ENCODE measurements at places on chromosomes 5 and 9.

DNA sequence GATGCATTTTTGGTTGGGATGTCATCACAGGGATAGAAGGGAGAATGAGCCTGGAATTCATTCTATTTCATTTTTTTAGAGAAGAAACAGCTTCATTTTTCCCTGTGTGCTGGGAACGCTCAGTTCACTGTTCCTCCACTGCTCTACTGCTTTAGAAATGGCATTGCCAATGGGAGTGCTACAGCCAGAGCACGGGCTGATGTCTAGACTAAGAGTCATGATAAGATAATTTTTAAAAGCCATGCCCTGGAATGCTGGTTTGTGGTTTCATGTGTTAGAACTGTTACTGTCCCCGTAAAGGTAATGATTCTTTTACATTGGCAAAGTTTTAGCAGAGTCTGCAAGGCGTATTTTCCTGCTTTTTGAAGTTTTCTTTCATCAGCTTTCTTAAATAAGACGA is 119.6 kb downstream of the SEMA6A start:
- DNase-seq: no peak

DNA sequence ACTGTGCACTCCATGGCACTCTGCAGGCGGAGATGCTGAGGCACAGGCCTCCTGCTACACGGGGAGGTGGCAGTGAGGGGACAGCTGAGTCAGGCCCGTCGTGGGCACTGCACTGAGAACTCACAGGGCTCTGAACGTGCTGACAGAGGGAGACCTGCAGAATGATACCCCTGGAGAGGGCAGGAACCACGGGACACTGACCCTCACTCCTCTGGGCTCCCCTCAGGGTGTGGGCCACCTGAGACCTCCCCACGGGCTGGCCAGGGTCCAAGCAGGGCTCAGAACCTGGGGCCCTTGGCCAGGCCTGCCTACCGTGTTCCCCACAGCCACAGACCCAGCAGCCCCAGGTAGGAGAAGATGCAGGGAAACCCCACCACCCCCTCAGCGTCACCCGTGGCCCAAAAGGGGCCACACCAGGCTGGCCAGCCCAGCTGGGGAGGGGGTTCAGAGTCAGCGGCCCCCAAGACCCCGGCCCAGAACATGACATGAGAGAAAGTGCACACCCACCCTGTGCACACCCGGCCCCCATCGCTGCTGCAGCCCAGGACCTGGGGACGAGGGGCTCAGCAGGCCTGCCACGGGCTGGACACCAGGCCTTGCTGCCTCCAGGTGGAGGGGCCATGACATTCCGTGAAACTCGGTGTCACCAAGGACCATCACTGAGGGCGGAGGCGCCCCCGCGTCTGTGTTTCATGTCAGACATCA is 30.9 kb downstream of the GLT6D1 start:
- DNase-seq: no peak

DNA sequence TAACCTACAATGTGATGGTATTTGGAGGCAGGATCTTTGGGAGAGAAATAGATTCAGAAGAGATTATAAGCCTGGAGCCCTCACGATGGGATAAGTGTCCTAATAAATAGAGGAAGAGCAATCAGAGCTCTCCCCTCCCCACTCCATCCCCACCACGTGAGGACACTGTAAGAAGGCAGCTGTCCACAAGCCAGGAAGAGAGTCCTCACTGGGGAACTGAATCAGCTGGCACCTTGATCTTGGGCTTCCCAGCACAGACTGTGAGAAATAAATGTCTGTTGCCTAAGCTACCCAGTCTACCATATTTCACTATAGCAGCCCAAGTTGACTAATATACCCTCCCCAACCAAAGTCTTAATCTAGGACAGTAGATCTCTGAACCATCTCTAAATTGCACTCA is 118.1 kb downstream of the SUSD1 start:
- no peak for DNase-seq

DNA sequence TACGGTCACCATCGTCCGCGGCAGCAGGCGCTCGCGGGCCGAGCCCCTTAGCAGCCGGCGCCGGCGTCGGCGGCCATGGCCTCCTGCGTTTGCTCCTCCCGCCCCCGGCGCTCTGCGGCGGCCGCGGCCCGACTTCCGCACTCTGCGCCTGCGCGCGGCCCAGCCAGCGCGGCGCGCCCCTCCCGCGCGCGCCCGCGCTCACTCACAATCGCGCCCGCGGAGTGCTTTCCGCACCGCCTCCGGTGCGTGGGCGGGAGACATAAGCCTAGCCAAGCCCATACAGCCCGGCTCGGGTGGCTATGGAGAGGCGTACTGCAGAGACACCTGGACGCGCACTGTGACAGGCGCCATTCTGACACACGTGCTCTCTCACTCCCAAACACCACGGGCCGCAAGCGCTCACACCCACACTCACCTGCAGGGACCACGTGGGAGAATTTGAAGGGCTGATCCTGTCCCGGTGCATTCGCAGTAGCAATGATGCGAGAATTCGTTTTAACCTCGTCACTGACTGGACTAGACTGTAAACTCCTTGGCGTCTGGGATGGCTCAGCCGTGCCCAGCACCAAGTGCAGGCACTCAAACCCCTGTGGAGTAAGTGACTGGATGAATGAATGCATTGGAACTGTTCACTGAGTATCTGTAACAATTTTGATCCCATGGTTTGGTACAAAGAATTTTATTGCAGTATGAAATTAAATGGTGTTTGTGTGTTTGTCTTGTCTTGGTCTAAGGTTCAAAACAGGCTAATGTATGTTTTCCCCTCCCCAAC is at the start of gene RNF145:
Gene RNF145, minus strand, starts transcription at position 116 of the 772 bp plus-strand sequence. CDS start 5,936 bp downstream, outside the sequence.
- DNase-seq: peak; percentile 89

DNA sequence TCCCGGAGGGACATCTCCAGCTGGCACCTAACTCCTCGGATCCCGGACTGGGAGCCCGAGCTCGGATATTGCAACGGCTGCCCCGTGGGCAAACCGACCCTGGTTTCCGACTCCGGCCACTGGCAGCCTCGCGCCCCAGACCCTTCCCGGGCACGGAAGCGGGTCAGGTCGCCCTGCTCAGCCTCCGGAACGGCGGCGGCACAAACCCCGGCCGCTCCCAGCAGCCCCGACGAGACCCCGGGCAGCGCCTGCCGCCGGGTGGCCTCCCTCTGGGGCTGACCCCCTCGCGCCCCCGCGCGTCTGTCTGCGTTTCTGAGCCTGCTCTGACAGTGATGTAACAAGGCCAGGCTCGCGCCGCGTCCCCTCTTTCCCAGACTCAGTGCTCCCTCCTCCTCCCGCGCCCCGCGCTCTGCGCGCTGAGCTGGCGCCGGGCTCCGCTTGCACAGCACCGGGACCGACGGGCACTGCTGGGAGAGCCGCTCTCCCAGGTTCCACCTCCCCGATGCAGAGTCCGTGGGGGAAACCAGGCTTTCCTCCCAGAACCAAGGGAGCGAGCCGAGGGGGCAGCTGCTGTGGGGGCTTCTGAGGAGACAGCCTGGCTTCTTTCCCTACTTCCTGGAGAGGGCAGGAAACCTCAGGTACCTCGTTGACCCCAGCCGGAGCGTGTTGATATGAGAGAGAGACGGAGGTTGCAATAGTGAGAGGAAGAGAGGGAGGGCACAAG is at the start of gene TMEM215:
Gene TMEM215, plus strand, starts transcription at position 373 of the 724 bp plus-strand sequence. CDS start 644 bp downstream, outside the sequence.
- DNase-seq: no peak

GRCh38 chr9:72955126-72955455 is 2.2 kb upstream of the ALDH1A1 start:
- no peak for DNase-seq

- DNase-seq: no peak
Observed at GRCh38 chr5:157541447-157542118, 34.0 kb downstream of the ADAM19 start.

GRCh38 chr5:90809311-90810056 is 250.9 kb downstream of the ADGRV1 start:
- DNase-seq: no peak

- no peak for DNase-seq
Observed at GRCh38 chr9:127285965-127286364, 21.4 kb downstream of the GARNL3 start.

GRCh38 chr5:136781464-136781863 is 416.1 kb upstream of the TRPC7 start:
- DNase-seq: no peak

- no peak for DNase-seq
Observed at GRCh38 chr9:129469988-129470316, 150.9 kb downstream of the C9orf50 start.

GRCh38 chr5:178143901-178144300 is 9.8 kb downstream of the NHP2 start:
- no peak for DNase-seq

DNA sequence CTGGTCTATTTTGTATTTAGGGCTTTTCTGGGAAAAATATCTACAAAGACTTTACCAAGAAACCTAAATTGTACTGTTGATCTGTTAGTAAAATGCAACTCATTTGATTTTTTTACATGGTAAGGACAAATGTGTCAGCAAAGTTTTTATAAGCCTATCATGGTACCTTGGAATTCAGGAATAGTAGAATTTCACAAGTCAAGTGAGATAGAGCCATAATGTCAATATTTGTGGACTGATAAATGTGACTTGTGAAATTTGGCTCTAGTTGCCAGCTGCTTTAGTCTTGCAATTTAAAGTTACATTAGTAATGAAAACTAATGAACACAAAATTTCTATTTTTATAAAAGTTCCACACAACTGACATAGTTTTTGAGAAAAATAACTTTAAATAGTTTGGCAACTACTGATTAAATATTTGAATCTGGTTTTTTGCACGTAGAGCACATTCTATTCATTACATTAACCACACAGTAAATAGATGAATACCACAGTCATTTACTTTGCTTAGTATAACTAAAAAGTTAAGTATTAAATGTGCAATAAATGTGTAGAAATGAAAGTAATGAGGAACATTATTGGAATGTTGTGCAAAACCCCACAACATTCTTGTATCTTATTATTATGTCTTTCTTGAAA is 41.2 kb upstream of the RIOK2 start:
- no peak for DNase-seq

GRCh38 chr9:11872471-11872870 is 820.7 kb upstream of the TYRP1 start:
- DNase-seq: no peak

GRCh38 chr5:158054223-158055110 is 195.5 kb upstream of the CLINT1 start:
- no peak for DNase-seq

DNA sequence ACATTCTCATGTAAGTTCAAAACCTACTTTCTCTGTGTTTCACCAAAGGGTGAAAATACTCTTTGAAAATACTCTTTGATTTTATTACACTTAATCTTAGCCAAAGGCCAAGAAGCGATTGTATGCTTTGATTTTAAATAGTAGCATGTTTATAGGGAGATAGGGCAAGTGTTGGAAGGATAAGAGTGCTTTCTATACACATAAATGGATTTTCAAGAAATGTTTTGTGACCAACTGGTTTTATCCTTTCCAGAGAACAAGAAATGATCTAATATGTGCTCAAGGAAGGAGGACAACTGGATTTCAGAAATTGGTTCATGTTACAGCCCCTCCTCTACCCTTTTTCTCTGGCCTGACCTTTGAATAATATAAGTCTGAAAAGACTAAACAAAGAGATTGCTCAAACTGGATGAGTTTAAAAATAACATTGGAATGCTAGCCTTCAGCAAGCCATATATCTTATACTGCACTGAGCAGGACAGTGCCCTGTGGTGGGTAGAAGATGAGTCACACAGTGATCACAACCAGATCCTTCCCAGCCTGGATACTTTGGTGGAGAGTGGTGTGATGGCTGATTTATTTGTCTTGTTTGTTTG is 13.1 kb downstream of the PALM2AKAP2 start:
- DNase-seq: no peak

- DNase-seq: no peak
Observed at GRCh38 chr9:36900136-36900855, 133.8 kb downstream of the PAX5 start.

GRCh38 chr9:82511626-82512025 is 523.1 kb downstream of the SPATA31D1 start:
- DNase-seq: no peak

DNA sequence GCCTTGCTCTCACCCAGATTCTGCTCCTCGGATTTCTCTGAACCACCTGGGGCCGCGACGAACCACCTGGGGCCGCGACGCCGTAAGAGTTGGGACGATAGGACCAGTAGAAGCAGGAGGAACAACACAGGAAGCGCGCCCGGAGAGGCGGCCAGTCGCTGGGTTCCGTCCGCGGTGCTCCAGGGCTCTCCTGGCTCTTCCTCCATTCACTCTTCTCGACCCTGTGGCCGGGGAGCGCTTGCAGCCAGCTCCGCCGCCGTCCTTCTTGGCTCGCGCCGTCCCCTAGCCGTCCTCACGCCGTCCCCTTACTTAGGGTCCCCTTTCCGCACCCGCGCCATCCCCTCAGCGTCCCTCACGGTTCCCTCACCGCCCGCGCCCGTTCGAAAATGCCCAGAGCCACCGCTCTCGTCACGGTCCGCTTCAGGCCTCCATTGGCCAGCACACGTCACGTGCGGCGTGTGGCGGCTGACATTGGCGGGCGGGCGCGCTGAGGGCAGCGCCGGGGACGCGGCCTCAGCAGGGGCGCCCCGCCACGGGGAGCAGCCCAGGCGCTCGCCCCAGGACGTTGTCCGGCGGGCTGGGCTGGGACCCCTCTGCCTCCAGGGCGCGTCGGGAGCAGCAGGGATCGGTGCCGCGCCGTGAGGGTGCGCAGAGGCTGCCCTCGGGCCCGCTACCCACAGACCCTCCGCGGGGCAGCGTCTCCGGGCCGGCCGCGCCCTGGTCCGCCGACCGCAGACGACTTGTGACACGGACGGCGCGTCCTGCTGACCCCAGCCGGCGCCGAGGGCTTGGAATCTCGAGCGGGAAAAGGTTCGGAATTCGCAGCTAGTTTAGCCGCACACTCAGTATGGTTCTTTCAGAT is 53.7 kb upstream of the PTPDC1 start:
- DNase-seq: peak; percentile 81

DNA sequence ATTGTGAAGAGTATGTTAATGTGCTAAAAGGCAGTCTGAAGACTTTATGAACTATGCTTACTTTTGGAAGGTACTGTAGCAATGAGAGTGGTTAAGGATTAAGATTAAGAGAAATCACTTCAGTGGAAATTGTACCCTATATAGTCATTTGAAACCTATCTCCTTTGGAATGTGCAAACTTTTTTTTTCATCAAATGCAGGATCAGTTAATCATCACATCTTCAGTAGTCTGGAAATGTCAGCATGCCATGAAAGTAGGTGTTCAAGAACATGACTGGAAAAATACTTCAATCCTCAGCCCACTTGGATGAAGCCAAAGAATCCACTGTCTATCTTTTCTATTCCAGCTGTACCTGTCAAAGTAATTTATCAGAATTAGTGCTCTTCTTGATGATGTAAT is 157.8 kb upstream of the TMEM161B start:
- DNase-seq: no peak

DNA sequence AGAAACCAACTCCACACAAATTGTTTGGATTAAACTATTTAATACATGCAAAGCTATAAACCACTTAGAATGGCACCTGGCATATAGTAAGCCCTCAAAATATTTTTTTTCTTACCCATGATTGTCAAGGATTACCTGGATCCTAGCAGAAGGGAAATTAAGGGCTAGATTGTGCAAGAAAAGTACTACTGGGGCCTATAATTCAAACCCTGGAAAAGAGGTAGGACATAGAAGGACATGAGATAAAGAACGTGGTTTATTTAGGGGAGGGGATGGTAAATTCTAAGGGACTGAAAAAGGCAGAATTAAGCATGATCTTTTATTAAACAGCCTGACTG is 14.9 kb upstream of the ARL15 start:
- DNase-seq: no peak

Data from RPMI8226 (cell line).